ENCODE measurements at places on chromosomes 13 and 19. TPM values are rescaled to one million over a fixed set of nuclear protein-coding genes. Genes with fewer than 3 reads are reported as not detected.

DNA sequence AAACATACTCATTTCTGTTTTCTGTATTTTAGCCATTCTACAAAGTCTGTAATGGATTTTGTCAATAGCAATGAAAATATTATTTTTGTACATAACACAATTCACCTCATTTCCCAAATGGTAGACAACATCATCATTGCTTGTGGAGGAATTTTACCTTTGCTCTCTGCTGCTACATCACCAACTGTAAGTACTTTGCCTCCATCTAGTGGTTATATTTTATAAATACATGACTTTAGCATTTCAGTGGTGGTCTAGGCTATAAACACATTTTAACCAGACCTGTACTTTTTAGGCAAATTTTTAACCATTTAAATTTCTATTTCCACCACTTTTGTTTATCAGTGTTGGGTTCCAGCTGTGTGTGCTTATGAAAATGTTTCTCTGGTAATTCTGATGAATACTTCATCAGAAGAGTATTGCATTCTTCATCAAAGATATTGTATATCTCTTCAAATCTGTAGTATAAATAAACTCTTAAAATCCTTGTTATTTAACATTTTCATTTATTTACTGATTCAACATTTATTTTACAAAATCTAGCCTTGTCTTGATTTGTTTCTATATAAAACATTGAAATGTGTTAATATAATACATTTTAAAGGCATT is 222.4 kb downstream of the NBEA start:
- peak; percentile 42 for DNase-seq

DNA sequence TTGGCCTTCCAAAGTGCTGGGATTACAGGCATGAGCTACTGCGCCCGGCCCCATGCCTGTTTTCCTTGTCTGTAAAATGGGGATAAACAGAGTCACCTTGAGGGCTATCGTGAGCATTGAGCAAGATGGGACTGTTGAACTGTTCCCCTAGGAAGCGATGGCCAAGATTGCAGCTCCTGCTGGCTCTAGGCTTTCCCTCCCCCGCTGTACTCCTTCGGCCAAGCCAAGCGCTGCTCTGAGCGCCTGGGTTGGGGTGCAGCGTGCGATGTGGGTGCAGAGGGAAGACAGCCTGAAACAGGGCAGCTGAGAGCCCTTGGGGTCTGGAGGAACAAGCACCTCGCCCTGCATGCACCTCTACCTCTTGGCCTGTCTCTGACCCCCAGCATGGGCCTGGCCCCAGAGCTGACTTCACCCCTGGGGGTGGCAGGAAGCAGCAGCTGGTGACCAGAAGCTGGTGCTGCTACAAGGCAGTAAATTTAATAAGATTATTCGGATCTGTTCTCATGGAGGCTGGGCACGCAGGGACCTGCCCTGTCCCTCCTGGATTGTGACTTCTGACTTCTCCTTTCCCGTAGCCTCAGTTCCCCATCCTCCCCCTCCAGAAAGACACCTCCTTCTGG is 5.3 kb downstream of the GNG8 start:
- DNase-seq: no peak

GRCh38 chr13:24995225-24995804 is 100.6 kb upstream of the PABPC3 start:
- peak; percentile 91 for DNase-seq

- no peak for DNase-seq
Measured at GRCh38 chr13:99582511-99582910, 81.2 kb downstream of the TM9SF2 start.

DNA sequence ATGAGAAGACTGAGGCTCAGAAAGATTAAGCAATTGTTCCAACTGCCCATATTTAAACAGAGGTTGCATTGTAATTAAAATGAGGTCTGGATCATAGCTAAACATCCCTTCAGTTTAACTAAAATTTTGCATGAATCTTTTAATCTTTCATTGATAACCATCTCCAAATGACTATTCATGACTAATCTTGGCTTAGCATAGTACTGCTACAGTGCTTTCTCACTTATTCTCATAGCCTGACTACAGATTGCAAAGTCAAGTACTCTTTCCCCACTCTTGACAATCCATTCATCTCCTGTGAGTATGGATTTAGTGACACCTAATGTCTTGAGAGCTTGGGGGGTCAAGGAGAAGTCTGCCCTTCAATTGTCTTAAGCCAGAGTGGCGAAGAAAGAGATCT is 258.4 kb downstream of the RFC3 start:
- no peak for DNase-seq

DNA sequence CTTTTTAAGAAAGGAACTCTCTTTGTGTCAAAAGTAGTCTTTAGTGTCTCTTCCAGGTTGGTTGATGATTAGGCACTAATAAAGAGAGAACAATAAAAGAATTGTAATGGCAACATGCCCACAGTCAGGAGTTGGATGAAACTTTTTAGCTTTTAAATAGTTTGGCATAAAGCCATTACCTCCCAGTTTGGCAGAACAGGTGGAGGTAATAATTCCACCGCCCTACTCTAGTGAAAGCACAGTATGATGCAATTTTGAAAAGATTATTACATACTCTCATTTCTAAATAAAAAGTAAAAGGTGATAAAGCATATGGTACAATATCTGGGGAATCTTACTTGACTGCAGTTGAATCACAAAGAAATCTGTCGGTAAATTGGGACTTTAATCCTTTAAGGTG is 497.6 kb downstream of the SUCLA2 start:
- no peak for DNase-seq

DNA sequence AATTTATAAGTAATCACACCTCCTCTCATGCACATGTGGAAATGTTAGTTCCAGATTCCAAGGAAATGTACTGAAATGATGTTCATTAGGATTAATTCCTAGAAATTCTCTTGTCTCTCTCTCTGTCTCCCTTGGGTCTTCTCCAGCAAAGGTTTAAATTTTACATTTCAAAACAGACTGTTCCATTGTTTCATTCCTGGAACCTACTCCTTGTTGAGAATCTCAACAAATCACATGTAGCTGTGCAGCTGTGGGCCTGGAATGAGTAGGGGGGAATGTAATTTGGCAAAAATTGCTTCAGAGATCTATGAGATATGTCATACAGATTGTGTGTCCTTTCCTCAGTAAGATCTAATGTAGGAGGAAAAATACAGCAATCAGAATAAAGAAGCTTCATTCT is 46.2 kb upstream of the RFXAP start:
- DNase-seq: no peak

- no peak for DNase-seq
Measured at GRCh38 chr13:21147827-21148226, 28.5 kb downstream of the SKA3 start.

GRCh38 chr19:41300555-41300954 is 9.4 kb upstream of the CCDC97 start:
- no peak for DNase-seq

DNA sequence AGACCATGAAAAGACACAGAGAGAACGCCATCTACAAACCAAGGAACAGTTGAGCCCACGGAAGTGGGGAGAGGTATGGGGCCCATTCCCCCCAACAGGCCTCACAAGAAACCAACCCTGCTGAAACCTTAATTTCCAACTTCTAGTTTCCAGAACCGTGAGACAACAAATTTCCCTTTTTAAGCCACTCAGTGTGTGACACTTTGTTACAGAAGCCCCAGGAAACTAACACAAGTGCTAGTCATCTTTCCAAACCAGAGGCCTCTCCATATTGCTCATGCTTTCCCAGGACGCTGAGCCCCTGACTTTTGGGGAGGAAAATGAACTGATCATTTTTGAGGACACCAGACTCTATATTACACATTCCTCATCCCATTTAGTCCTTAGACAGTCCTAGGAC is 186.8 kb downstream of the NUFIP1 start:
- DNase-seq: no peak

ZNF763 gene
- 1.2 TPM for polyA plus RNA-seq

DNA sequence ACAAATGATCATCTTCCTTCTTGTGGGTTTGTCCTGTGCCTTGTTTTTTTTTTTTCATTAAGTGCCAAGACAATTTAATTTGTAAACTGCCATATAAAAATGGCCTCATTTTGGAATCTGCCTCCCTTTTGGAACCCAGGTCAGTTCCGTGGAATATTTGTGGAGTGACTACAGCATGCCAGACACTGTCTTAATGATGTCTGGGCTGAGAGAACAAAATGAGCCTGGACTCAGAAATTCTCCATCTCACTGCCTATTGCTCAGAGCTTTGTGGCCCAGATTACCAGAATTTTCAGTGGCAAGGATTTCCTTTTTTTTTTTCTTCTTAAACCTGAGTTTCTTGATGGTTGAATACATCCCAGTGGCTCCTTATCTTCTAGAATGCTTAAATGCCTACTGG is 340.6 kb downstream of the ENOX1 start:
- no peak for DNase-seq

GRCh38 chr19:40266119-40266518 is 19.0 kb downstream of the AKT2 start:
- no peak for DNase-seq
